Retinal pigment epithelial cell (primary cell): ENCODE measurements at places on chromosomes 12 and 14.
A peak's percentile ranks its signal among the peaks of the same experiment; 100 is the strongest.

- no peak for DNase-seq
These were observed 63.8 kb upstream of the CAPRIN2 start for GRCh38 chr12:30818562-30818961.

- DNase-seq, result peak; percentile 37
These were observed 739.9 kb downstream of the SLC16A7 start for GRCh38 chr12:60335745-60336144.

DNA sequence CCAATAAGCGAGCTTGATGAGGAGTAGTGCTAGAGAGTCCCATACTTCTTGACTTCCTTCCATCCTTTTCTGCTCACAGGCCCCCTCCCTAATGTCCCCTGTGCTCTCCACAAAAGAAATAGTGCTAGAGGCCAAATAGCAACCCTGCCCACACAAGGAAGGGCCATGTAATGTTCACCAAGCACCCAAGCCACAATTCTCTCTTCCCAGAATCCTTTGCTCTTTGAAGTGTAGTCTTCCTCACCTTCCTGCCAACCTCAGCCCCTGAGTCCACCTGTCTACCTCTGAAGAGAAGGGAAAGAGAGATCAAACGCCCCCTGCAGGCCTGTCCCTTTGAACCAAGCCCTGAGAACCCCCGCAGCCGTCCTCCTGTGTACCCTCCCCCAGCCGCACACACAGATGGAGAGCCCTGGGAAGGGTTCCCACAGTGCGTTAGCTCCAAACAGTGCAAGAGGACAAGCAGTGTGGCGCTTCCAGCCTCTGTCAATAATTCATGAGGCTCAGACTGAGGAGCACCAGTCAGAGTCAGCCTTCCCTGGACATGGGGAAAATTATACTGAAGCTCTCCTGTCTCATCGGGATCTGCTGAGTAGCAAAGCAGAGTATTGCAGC, 1.9 kb upstream of the DHRS4 start:
- DNase-seq, result no peak

DNA sequence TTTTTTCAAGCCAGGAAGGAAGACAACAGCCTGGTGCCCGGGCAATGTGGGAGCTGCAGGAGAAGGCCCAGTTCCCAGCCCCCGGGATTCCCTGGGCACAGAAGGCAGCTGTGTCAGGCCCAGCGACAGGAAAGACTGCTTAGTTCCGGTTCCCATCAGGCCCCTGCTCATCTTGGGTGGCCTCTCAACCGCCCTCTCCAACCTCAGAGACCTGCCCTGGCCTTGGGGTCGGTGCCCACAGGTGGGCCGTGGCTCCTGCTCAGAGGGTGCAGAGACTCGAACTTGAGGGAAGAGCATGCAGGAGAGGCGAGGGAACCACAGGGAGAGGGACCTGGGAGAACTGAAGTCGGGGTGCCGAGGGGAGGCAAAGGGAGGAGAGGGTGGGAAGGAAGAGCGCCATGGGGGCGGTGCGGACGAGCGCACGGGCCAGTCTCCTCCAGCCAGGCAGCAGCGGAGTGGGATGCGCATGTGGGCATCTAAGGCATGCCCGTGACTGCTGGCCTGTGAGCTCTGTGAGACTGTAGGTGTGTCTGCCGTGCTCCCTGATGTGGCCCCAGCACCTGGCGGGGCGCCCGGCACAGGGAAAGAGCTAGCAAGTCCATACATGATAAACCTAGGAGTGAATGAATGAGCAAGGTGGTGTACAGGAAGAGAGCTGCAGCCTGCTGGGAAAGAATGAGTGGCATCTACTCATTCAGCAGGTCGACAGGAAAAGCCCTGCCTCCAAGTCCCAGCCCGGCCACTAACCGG, 42.7 kb downstream of the SSH1 start:
- DNase-seq, result no peak

DNA sequence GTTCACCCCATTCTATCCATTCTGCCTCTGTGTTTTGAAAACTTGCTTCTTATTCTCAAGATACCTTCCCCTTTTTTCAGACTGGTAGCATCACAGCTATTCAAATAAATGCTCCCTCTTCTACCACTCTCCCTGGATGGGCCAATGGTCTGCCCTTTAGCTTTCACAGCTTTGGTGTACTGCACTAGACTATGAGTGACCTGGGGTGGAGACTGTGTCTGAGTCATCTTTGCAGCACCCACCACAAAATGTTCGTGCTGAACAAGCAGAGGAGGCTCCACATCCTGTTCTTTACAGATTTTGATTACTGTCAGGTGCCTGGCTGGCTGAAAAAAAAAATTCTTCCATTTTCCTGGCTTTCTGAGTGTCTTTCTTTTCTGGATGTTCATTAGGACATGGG, 1104.1 kb upstream of the TMEM132C start:
- peak; percentile 15 for DNase-seq

DNA sequence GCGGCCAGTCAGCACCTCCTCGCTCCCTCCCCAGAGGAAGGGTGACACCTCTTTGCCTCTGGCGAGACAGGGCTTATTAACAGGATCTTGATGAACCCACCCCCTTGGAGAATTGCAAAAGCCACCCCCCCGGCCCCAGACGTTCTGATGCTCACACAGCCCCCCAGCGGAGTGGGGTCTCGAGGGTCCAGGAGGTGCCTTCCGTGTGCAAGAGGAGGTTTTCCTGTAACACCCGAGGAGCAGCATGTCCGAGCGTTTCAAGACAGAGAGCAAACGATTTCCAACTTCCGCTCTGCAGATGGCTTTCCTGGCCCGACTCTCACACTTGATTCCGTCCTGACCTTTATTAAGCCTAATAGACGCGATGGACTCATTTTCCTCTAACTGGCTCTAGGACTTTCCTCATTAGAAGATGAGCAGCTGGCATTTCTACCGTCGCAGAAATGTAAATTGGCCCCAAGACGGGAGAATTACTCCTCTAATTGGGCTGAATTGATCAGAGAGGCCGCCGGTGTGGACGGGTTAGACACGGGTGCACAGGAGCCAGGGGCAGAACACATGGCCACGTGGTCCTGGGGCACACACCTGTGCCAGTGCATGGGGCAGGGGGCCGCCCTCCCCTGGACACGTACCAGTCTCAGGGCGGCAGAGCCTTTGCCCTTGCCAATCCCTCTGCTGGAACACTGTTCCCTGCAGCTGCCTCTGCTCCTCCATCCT, 84.4 kb downstream of the NOC4L start:
- no peak for DNase-seq

GRCh38 chr14:72154645-72155378, 222.6 kb downstream of the RGS6 start:
- DNase-seq, result no peak

GRCh38 chr14:100441271-100441947, 118.3 kb downstream of the SLC25A47 start:
- DNase-seq, result no peak

- DNase-seq, result no peak
These were observed 108.8 kb upstream of the RFLNA start for GRCh38 chr12:124185971-124186686.
